Lung microvascular endothelial cell (primary cell): ENCODE measurements at places on chromosomes 7 and 10. TPM values are rescaled to one million over a fixed set of nuclear protein-coding genes. Genes with fewer than 3 reads are reported as not detected.
A peak's percentile ranks its signal among the peaks of the same experiment; 100 is the strongest.

GRCh38 chr7:37409461-37409860, 39.2 kb downstream of the ELMO1 start:
- no peak for DNase-seq

GRCh38 chr7:125506331-125506730, 576.7 kb upstream of the POT1 start:
- DNase-seq, result no peak

DNA sequence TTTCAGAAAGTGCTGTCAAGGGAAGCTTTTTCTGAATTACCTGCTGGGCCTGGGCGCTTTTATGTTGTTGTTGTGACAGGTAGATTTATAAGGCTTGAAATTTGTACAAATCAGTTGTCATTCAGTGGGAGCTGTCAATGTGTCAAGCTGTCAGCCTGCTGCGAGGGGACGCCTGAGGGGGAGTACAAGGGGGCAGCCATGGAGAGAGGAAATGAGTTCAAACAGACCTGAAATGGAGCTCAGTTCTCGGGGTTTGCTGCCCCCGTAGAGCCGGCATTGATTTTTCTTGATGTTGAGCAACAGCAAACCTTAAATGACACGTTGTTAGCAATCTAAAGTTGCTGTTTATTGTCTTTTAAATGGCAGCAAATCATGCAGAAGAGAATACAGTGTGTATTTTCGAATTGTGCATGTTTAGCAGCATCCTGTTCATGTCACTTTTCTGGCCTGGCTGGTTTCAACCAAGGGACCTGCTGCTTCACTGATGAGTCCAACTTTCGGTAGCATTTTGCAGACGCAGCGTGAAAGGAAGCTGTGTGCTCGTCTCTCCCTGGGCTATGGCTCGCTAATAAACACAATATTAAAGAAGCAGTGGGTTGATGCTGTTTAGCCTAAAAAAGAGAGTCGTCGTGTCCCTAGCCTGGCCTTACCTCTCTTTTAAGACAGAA, 166.5 kb downstream of the LRMDA start:
- no peak for DNase-seq

DNA sequence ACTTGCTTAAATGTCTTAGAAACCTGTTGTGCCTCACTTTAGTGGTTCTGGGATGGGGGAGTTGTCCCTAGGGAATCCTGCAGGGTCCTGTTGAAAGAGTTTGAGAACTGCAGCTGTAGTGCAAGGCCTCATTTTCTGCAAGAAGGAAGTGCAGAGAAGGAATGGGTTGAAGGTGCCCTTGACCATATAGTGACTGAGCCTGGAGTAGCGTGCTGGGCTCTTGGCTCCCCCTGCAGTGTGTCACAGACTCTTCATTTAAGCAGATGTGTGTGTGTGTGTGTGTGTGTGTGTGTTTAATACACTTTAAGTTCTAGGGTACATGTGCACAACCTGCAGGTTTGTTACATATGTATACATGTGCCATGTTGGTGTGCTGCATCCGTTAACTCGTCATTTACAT, 92.2 kb downstream of the GRK5 start:
- peak; percentile 28 for DNase-seq

GRCh38 chr7:96061009-96061408, 260.9 kb downstream of the SLC25A13 start:
- no peak for DNase-seq

DNA sequence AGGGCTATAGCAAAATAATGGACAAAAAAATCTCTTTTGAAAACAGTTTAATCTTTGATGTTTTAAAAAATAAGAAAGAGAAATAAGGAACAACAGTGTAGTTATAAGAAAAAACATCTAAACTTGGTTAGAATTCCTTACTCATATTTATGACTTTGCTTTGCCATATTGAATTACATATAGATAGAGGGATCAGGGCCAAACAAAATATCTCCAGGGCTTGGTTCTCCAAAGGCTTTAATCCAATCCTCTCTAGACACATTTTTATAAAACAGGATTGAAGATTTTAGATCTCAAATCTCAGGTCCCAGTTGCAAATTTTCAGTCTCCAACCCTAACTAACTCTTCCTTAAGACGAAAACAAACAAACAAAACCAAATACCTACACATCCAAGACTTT, 72.6 kb upstream of the RHOBTB1 start:
- DNase-seq, result no peak

DNA sequence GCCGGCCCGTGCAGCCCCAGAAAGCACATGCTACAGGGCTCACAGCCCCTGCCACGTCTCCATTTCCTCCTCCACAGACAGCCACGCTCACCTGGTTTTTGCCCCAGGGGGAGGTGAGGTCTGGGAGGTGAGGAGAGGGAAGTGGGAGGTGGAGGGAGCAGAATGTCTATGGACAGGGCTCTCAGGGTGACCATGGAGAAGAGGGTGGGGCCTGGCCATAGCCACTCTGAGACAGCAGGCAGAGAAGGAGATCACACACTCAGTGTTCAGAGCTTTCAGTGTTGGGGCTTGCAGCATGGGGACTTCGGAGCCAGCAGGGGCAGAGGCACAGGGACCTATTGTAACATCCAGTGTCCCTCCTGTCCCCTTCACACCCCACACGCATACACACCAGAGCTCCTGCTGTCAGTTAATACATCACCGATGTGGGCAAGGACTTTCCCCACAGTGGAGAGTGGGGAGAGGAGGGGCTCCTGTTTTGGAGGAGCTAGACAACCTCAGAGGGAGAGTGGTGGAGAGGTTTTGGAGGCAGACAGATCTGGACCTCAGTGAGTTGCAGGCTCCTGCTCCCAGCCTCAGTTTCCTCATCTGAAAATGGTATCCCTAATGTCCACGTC, 14.4 kb downstream of the WDFY4 start:
- no peak for DNase-seq

The OR13A1 gene
- total RNA-seq, result not detected in 2 replicates

The TACR2 gene
- 0.60 TPM in 1 of 2 replicates, not detected in the other for total RNA-seq

The ATOH7 gene
- total RNA-seq, result not detected in 2 replicates
